ENCODE measurements at places on chromosomes 7 and 10. TPM values are rescaled to one million over a fixed set of nuclear protein-coding genes. Genes with fewer than 3 reads are reported as not detected.

COG5 gene
- total RNA-seq, result 8.9 TPM

LRRN3 gene
- 0.05 TPM for total RNA-seq

ZYX gene
- total RNA-seq, result 182 TPM

PRF1 gene
- not detected for total RNA-seq

MCM10 gene
- total RNA-seq, result 22.1 TPM

PAX4 gene
- total RNA-seq, result not detected

SFXN3 gene
- total RNA-seq, result 54.1 TPM

FAM221A gene
- 0.39 TPM for total RNA-seq

PAPOLB gene
- total RNA-seq, result not detected

GPER1 gene
- total RNA-seq, result 0.78 TPM

GPC2 gene
- 0.92 TPM for total RNA-seq

PTPRE gene
- total RNA-seq, result 3.1 TPM

FRG2B gene
- total RNA-seq, result not detected

ADRB1 gene
- 0.84 TPM for total RNA-seq

C10orf105 gene
- total RNA-seq, result not detected

PTPRN2 gene
- total RNA-seq, result 0.96 TPM

COL17A1 gene
- 2.7 TPM for total RNA-seq

MEST gene
- total RNA-seq, result 39.4 TPM

ELMO1 gene
- total RNA-seq, result 1.8 TPM

CHST15 gene
- 8.1 TPM for total RNA-seq

CALML5 gene
- not detected for total RNA-seq

TMEM229A gene
- not detected for total RNA-seq

MYO3A gene
- total RNA-seq, result not detected

CABCOCO1 gene
- total RNA-seq, result 0.30 TPM

HMX3 gene
- not detected for total RNA-seq

MRPS16 gene
- 125 TPM for total RNA-seq

PSD gene
- 0.42 TPM for total RNA-seq

CFAP46 gene
- total RNA-seq, result 1.4 TPM

STEAP1 gene
- total RNA-seq, result 16.0 TPM
